ENCODE measurements at places on chromosomes 11 and 22.

GRCh38 chr11:126607374-126607773, 251.9 kb downstream of the ST3GAL4 start:
- DNase-seq: no peak

GRCh38 chr22:27297125-27297524, 504.4 kb downstream of the MN1 start:
- no peak for DNase-seq

DNA sequence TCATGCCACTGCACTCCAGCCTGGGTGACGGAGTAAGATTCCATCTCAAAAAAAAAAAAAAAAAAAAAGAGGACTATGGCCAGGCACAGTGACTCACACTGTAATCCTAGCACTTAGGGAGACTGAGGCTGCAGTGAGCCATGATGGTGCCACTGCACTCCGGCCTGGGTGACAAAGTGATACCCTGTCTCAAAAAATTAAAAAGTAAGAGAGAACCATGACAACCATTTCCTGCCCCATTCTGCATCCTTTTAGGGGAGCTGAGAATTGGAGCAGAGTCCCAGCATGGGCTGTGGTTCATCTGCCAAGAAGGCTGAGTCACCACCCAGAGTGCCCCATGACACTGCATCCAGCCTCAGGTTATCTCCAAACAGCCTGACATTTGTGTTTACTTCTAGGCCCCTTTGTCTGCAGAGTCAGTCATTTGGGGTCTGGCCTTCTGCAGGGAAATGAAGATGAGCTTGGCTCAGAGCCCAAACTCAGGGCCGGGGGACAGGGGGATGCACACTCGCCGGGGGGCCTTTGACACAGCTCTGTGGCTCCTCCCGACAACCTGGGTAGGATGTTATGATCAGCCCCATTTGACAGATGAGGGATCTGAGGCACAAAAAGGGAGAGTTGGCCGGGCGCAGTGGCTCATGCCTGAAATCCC, 4.7 kb downstream of the CSDC2 start:
- DNase-seq: no peak

DNA sequence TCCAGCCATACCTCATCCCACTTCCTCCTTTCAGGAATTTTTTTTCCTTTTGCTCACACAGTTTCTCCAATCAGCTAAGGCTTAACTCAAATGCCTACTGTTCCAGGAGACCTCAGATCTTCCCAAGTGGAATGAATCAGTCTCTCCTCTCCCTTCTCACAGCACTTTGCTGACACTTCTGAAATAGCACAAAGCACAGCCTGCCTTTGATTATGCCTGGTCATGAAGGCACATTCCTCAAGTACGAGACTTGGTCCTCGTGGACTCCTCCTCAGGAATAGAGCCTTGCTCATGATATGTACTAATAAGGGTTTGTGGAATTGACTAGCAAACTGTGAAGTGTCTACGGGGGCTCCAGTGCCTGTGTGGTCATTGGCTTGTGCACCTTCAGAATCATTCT, 176.7 kb upstream of the TENM4 start:
- DNase-seq: no peak

- DNase-seq: peak; percentile 2
Observed at GRCh38 chr11:61828629-61829407, 718 bp downstream of the FADS2 start.

DNA sequence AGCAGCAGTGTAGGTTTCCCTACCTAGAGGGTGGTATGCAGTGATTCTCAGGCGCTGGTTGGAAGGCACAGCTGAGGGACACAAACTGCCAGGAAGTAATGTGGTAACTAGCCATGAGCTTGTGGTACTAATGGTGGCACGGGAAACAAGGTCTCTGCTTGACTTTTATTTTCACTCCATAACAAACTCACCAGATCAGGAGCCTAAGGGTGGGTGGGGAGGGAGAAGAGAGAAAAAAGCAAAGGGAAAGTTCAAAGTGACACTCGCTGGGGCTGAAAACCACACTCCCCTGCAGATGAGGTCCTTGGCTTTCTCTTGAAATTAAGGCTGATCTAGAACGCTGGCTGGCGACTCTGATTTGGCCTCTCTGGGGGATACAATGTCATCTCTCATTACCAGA, 22.0 kb downstream of the TRAF6 start:
- DNase-seq: no peak

DNA sequence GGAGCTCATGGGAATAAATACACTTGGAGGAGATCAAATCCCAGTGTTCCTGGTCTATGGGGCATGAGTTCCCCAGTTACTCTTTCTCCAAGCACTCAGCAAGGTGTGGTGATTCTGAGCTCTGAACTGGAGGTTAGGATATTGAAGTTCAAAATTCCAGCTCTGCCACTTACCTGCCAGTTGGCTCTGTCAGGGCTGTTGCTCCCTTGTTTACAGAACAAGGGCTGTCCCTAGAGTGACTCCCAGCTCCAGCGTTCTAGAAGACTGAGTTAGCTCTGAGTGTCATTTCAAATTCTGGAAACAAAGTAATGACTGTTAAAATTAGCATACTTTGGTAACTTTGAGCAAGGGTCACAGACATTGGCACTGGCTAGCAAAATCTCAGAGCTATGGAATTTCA, 69.7 kb upstream of the ZBED5 start:
- no peak for DNase-seq

GRCh38 chr22:46148336-46148735, 2.0 kb upstream of the PPARA start:
- DNase-seq: no peak

- DNase-seq: no peak
Observed at GRCh38 chr11:32425761-32426160, 9.6 kb downstream of the WT1 start.

DNA sequence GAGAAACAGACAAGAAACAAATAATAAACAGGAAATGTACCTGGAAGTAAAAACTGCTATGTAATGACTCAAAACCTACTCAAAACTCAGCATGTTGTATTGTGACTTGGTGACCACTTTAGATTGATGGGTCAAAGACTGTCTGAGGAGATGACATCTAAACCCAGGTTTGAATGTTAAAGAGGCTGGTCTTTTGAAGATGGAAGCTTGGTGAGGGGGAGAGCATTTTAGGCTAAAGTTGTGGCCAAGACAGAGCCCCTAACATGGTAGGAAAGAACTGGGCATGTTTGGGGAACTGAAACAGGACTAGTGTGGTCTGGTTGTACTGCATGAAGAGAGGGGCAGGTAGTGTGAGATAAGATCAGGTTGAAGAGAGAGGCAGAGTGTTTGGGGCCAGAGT, 85.3 kb upstream of the MYO18B start:
- DNase-seq: no peak

DNA sequence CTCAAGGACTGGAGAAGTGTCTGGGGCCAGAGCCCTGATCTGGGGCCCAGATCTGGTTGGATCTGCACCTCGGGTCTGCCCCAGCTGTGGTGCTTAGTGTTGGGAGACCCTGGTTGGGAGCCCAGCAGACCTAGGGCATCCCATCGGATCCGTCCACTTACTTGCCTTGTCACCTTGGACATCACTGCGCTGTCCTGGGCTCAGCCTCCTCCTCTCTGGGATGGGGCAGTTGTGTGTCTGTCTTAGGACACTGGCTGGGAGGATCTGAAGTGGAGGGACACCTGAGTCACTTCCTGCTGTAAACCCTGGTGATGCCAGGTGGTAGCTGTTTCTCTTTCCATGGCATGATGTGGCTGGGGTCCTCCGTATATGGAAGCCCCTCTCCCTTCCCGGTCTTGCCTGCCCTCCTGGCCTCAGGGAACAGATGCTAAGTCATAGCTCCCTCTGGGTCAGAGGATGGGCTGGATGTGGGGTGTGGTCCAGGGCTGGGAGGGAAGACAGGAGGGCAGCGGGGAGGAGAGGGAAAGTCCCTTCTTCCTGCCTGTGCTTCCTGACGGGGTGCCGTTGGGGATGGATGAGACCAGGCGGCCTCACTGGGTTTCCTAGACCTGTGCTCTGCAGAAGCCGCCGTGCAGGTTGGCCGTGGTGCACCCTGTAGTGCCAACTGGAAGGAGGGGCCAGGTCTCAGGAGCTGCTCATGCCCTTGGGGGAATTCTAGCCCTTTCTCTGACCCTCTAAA, 12.1 kb upstream of the OMP start:
- DNase-seq: no peak

- no peak for DNase-seq
Observed at GRCh38 chr11:28243581-28243980, 135.4 kb downstream of the METTL15 start.

GRCh38 chr22:21928048-21928447, 24.6 kb downstream of the PPM1F start:
- DNase-seq: no peak

GRCh38 chr22:36563001-36563400, 34.0 kb upstream of the EIF3D start:
- DNase-seq: no peak

- DNase-seq: no peak
Observed at GRCh38 chr11:33874910-33875490, 16.9 kb downstream of the LMO2 start.

- no peak for DNase-seq
Observed at GRCh38 chr11:78605296-78605695, 30.6 kb upstream of the NARS2 start.

DNA sequence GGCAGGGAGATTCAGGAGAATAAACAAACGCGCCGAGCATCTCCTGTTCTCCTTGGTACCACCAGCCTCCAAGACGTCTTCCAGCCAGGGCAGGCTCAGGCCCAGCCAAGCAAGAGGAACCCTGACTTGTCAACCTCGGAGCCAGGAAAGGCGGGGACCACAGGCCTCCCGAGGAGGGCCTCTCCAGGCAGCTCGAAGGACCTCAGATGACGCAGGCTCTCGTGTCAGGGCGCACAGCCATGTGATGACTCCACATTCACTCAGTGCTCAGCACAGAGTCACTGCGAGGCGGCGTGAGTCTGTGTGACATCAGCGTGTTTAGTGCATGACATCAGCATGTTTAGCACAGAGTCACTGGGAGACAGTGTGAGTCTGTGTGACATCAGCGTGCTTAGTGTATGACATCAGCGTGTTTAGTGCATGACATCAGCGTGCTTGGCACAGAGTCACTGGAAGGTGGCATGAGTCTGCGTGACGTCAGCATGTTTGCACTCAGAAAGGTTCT, 241.4 kb downstream of the BRD1 start:
- DNase-seq: no peak

GRCh38 chr11:114265122-114265878, 30.9 kb upstream of the NNMT start:
- no peak for DNase-seq

DNA sequence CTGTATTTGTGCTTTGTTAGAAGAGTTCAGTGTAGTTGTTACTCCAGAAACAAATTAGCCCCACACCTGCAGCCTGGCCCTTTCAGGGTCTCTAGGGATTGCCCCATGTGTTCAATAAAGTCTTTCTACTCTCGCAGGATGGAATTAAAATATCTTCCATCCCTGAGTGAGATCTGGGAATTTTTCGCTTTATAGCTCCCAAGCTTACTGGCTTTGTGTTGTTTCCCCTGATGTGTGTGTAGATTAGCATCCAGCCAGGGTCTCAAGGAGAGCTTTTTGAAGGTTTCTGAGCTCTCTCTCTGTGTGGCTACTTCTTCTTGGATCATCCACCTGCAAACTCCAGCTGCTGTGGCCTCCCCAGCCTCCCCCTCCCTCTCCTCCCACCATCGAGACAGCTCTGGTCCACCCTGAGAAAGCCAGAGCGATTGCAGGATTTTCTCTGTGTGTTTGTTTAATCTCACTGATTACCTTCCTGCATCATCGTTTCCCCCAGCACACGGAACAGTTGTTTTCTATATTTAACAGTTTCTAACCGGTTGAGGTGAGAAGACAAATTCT, 553.5 kb downstream of the TBC1D22A start:
- DNase-seq: no peak

GRCh38 chr22:49432211-49432896, 395.3 kb downstream of the BRD1 start:
- DNase-seq: no peak

GRCh38 chr22:25845985-25846745, 104.2 kb downstream of the MYO18B start:
- DNase-seq: no peak

DNA sequence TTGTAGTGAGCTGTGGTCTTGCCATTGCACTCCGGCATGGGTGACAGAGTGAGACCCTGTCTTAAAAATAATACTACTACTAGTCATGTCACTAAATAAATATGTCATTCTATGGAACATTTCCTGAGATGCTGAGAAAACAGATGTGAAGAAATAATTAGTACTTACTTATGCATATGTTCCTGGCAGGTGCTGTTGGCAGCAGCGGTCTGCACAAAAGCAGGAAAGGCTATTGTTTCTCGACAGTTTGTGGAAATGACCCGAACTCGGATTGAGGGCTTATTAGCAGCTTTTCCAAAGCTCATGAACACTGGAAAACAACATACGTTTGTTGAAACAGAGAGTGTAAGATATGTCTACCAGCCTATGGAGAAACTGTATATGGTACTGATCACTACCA, 8.8 kb downstream of the ARCN1 start:
- DNase-seq: no peak

GRCh38 chr11:36741515-36741914, 143.5 kb upstream of the RAG2 start:
- no peak for DNase-seq

- DNase-seq: no peak
Observed at GRCh38 chr11:13972043-13972910, 9.8 kb downstream of the SPON1 start.

DNA sequence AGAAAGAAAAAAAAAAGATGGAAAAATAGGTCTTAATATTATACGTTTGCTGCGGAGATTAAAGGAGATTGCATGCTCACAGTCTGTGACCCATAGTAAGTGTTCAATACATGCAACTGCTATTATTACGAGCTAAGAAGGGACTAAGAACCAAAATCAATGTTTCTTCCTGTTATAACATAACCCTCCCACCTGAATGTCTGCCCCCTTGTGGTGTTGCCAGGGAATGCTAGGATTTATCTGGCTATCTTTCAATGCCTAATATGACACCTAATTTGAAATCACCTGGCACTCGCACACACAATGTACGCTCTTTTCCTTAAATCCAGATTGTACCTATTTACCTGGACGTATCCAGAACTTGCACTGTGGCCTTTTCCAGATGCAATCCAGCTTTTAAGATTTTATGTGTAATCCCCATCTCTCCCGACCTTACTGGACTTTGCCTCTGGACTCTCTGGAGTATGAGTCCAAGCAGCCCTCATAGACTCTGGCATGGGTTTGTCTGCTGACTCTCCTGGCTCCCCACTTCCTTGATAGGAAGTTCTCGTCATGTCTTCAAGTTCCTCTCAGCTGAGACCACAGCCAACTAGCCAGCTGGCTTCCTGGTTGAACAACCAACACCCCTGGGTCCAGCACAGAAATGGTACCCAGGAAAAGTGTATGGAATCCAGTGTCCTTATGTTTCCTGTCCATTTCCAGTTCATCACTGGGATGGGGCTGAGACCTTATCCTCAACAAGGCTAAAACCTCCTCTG, 151.5 kb downstream of the CCDC34 start:
- DNase-seq: no peak

GRCh38 chr11:72824811-72825505, 10.7 kb downstream of the ATG16L2 start:
- DNase-seq: no peak
